Left renal pelvis (tissue), 4 donors: ENCODE measurements at places on chromosomes 12 and 14.

GRCh38 chr14:100115726-100116125 is 43.7 kb downstream of the DEGS2 start:
- DNase-seq: no peak

GRCh38 chr14:33747749-33748148 is 203.1 kb downstream of the EGLN3 start:
- DNase-seq: no peak

GRCh38 chr14:105198588-105198987 is 17.5 kb upstream of the NUDT14 start:
- no peak for DNase-seq

- no peak for DNase-seq
These were observed 92.7 kb upstream of the HECTD1 start for GRCh38 chr14:31300296-31300695.

- DNase-seq: no peak
These were observed 417.5 kb downstream of the NPAS3 start for GRCh38 chr14:33356181-33356580.

DNA sequence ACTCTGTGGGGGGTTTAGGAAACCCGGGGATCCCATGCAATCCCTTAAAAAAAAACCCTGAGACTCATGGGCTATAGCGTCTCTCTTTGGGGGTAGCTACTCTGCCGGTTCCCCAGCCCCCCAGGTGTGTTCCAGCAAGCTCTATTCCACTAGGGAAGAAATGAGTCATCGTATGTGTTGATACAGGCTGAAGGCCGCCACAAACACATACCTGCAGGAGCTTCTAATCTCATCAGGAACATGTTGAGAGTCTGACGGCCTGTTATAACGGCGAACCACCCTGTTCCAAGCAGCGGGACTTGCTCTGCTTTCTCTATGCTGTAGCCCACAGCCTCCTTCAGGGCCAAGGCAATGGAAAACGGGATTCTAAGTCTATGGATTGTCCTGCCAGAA is 977 bp upstream of the KRT5 start:
- DNase-seq: no peak

DNA sequence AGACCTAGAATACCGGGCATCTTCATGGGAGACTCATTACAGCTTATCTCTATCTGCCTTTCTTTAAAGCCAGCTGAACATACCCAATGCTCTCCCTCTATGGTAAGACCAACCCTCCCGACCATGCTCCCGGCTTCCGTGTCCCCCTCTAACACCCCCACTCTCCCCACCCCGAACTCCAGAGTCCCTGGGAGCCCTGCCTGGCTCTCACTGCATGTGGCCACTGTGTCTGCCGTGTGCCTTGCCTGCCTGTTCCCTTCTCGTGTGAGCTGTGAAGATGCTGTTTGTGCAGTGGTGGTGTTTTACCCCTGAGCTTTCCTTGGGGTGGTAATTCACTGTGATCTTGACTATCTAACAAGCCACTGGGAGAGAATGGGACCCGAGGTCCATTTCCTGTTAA is 146.4 kb upstream of the FKBP4 start:
- no peak for DNase-seq
